ENCODE measurements at places on chromosomes 16 and 17.

GRCh38 chr17:265718-266117, 84.3 kb upstream of the DOC2B start:
- no peak for DNase-seq

DNA sequence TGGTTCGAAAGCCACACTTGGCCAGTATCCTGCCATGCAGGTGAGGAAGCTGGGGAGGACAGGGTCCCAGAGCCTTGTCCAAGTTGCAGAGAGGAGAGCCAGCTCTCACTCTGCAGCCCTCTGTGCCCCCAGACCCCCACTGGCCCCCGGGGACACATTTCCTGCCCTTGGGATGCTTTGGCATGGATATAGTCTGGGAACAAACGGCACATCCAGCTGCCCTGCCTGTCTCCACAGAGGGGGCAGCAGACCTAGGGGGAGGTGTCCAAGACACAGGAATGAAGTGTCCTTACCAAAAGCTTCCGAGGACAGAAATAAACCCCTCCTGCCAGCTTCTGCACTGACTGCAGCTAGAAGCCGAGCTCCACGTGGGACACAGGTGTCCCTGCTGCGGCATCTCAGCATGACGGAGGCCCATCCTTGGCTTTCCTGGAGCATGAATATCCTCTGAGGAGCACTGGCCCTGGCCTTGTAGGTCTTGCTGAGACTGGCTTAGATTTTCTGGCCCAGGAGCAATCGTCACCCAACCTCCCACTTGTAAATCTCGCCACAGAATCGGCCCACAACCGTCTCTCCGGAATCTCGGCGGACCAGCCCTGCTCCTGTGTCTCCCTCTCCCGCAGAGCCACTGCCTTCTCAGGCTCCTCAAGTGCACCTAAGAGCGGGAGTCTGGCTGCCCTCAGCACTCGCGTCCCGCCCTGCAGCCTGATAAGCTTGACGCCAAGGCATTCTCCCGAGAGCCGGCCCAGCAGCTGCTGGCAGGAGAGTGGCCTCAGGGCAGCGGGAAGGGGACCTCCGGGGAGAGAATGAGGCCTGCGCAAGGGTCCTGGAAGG, 1.1 kb upstream of the CAPN15 start:
- no peak for DNase-seq

GRCh38 chr17:34820248-34820801, 140.9 kb downstream of the CCT6B start:
- DNase-seq, result no peak

DNA sequence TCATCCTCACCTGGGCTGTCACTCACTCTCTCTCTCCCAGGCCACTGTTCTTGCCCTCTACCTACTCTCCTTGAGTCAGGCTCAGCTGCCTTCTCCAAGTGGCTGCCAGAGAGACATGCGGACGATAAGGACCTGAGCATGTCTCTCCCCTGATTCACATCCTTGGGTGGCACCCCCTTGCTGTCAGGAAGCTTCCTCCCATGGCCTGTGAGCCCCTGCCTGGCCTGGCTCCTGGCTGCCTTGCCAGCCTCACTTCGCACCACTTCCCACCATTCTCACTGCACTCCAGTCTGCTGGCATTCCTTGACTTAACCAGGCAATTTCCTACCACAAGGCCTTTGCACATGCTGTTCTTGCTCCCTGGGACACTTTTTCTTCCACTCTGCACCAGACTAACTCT, 2.7 kb upstream of the ALDH3A1 start:
- no peak for DNase-seq

- no peak for DNase-seq
Measured at GRCh38 chr16:1206786-1207185, 18.3 kb downstream of the TPSG1 start.

DNA sequence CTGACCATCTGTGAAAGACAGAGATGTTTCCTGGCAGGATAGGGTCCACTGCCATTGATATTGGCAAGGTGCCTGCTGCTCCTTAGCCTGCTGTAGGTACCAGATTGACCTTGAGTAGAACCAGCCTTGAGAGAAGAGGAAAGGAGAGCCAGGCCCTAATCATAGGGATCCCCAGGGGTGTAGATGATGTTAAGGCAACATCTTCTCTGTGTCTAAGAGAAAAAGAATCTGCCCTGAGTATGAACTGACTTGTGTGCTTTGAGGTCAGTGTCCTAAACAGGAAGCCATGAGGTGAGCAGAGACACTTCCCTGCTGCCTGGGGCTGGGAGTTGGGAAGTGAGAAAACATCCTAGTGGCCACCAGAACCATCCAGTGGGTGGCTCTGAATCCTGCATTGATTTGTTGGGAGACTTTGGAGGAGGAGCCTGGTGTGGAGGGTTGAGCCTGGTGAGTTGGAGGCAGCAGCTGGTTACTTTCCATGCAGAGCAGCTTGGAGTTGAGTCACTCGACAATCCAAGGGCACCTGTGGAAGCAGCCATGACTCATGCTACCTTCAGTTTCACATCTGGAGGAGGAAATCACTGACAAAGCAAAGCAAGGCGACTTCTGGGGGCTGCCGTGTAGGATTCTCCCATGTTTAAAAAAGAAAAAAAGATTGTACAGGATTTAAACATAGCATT, 47.8 kb downstream of the BMERB1 start:
- DNase-seq, result no peak

DNA sequence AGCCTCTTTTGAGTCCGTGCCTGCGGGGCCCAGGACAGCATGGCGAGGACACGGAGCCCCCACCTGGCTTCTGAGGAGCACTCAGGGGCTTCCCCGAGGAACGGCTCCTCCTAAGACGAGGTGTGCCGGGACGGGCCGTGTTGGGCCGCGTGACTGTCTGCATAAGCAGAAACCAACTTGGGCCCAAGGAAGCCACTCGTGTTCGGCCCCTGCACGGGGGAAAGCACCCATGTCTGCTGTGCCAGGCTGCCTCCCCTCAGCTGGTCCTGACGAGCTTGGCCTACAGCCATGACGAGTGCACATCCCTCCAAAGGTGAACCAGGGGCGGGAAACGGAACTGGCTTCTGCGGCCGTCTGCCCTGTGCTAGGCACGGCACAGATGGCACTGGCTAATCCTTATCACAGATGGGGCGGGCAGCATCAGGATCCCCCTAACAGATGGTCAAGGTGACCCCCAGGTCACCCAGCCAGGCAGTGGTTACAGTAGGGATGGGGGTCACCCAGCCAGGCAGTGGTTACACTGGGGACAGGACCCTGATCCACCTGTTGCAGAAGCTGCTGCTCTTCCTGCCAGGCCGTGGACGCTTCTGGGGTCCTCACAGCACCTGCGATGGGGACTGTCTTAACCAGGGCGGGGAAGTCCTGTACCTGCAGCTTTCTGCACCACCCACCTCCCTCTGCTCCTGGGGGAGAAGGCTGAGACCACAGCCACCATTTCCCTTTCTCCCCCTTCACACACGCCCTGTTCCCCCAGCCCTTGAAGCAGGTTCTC, 25.6 kb downstream of the MRM3 start:
- no peak for DNase-seq

GRCh38 chr17:29069526-29070041, 26.6 kb downstream of the PIPOX start:
- no peak for DNase-seq

DNA sequence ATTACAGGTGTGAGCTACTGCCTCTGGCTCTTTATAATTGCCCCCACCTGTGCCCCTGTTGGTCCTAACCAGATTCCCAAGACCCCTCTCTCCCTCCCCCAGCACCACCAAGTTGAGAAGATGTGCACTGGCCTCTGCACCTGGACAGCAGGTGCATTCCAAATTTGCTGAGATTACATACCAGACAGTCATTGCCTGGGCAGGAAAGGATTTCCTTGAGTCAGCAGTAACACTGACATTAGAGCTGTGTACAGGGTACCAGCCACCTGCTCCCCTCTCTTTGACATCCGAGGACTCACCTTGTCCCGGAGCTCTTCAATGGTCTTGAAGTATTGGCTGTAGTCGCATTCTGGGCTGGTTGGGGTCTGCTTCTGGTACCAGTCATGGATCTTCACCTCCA, 659 bp downstream of the KRT15 start:
- no peak for DNase-seq

DNA sequence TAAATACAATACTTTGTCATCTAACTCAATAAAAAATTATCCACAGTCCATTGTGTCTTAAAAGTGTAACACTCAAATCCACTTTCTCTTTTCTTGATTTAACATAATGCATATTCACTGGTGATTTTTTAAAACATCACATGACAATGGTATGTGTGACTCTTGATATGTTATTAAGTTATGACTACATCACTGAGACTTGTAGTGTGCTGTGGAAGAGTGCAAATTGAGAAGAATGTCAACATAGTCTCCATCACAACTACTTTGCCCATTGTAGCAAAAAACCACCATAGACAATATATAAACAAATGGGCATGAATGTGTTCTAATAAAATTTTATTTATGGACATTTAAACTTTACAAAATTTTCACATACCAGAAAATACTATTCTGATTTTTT, 380.7 kb upstream of the PMFBP1 start:
- no peak for DNase-seq

- DNase-seq, result no peak
Measured at GRCh38 chr16:85285681-85286065, 173.4 kb upstream of the CIBAR2 start.

DNA sequence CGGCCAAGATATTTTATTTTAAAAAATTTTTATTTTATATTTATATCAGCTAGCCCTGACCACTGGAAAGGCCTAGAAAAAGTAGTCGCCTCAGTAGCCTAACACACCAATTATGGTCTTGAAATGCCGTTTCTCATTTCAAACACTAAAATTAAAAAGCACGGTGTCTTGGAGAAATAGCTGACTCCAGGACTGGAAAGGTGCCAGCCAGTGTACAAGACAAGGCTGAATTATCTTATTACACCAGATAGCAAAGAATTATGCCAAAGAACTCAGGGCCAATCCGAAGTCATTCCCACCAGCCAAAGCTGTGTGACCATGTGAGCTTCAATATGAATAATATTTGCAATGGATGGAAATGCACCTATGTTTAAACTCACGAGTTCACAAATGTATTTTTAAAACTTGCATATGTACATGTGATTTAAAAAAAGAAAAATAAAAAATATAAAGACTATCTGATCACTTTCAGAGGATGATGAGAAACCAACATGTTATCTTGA, 19.9 kb upstream of the ATP2C2 start:
- DNase-seq, result no peak

DNA sequence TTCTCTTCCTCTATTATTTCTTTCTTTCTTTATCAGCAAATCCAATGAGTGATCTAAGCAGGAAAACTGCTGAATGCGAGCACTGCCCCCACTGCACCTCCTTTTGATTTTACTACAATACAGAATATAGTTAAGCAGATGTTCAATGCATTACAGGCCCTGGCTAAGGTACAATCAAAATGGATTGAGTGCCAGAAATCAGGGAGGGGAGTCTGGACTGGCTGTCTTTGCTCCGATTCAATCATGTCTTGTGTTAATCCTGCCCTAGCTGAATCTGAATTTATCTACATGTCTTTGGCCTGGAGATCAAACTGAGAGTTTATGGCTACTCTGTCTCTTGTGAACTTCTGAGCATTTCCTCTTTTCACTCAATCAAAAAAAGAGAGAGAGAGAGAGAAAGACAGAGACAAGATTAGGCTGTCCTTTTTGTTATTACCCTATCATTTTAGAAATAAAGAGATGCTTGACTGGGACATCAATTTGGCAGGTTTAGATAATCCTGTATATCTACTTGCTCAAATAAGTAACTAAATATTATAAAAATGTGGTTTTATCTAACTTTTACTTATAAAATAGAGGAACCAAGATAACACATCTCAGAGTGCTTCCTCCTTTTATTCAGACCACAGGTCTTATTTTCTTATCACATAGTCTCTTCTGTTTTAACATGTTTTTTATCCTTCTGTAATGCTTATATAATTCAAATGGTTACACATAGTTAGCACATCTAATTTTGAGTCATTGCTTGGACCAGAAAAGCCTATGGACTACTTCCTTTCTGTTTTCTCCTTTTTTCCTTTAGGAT, 656.2 kb downstream of the KCNJ2 start:
- DNase-seq, result no peak

GRCh38 chr17:80656590-80656989, 112.0 kb downstream of the RPTOR start:
- DNase-seq, result no peak
